ENCODE measurements at places on chromosomes 7 and 10.

DNA sequence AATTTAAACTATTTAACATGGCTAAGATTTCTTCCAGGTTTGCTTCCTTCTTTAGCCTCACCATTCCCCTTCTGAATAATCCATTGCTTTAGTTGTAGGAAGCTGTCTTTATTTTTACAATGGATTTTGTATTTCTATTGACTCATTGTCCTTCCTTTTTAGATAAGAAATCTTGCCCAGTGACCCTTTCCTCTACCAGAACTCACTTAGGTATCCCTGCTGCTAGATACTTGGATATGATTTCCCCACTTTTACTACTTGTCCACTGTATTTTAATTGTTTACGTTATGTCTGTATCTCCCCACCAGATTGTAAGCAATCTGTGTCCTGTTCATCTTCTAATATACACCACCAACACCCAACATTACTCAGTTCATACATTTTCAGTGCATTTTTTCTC lies 47.7 kb upstream of the MDFIC start:
- no peak for DNase-seq

DNA sequence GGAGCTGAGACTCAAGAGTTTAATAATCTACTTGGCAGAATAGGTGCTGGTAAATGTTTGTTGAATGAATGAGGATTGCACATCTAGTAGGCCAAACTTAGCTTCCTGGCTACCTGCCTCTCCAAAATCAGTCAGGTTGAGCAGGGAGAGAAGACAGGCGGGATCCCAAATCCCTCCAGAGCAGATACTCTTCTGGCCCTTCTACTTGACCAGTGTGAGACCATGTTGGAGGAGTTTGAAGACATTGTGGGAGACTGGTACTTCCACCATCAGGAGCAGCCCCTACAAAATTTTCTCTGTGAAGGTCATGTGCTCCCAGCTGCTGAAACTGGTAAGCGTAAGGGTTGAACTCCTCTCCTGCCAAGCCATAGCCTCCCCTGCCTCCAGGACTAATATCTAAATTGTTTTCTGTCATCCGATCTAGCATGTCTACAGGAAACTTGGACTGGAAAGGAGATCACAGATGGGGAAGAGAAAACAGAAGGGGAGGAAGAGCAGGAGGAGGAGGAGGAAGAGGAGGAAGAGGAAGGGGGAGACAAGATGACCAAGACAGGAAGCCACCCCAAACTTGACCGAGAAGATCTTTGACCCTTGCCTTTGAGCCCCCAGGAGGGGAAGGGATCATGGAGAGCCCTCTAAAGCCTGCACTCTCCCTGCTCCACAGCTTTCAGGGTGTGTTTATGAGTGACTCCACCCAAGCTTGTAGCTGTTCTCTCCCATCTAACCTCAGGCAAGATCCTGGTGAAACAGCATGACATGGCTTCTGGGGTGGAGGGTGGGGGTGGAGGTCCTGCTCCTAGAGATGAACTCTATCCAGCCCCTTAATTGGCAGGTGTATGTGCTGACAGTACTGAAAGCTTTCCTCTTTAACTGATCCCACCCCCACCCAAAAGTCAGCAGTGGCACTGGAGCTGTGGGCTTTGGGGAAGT lies 2.2 kb upstream of the MBLAC1 start:
- DNase-seq: no peak

- DNase-seq: peak; percentile 79
Measured at GRCh38 chr7:138468244-138469123, 8.4 kb downstream of the TRIM24 start.

GRCh38 chr10:29068302-29068701 lies 220.6 kb upstream of the LYZL1 start:
- no peak for DNase-seq

DNA sequence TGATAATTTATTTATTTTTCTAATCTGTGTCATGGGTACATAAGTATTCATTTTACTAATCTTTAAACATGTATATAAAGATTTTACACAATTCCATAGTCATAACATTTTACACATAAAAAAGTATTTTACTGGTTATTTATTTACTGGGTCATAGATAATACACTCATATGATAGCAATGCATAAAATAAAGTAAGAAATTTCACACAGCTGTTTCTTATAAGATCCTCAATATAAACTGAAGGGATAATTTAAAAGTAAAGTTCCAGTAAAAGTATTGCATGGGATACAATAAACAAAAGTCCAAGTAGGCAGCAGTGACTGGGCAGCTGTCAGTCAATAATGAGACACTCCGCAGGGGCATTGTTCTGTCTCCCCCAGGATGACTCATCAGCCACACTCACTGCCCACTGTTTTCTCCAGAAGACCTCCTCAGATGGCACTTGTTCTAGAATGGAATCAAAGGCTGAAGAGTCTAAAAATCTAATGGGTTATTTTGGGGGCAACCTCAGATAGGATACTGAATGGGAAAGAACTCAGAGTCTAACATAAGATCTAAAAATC lies 32.7 kb downstream of the DPY19L1 start:
- DNase-seq: no peak

GRCh38 chr10:127157089-127157488 lies 39.3 kb downstream of the INSYN2A start:
- no peak for DNase-seq

DNA sequence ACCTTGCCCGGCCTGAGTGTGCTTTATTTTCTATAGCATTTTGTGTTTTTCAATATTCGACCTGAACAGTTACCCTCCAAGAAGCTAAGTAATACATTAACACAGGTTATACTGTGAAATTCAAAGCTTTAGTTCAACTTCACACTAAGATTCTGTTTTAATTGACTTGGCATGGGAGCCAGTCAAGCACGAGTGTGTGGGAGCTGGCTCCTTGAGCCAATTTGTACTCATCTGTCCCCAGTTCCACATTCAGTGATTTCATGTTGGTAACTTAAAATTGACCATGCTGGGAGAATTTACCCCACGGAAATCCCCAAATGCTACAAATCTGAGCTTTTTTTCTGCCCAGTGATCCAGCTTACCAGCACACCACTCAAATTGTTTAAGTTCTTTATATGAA lies 20.3 kb downstream of the TSPAN12 start:
- DNase-seq: no peak

DNA sequence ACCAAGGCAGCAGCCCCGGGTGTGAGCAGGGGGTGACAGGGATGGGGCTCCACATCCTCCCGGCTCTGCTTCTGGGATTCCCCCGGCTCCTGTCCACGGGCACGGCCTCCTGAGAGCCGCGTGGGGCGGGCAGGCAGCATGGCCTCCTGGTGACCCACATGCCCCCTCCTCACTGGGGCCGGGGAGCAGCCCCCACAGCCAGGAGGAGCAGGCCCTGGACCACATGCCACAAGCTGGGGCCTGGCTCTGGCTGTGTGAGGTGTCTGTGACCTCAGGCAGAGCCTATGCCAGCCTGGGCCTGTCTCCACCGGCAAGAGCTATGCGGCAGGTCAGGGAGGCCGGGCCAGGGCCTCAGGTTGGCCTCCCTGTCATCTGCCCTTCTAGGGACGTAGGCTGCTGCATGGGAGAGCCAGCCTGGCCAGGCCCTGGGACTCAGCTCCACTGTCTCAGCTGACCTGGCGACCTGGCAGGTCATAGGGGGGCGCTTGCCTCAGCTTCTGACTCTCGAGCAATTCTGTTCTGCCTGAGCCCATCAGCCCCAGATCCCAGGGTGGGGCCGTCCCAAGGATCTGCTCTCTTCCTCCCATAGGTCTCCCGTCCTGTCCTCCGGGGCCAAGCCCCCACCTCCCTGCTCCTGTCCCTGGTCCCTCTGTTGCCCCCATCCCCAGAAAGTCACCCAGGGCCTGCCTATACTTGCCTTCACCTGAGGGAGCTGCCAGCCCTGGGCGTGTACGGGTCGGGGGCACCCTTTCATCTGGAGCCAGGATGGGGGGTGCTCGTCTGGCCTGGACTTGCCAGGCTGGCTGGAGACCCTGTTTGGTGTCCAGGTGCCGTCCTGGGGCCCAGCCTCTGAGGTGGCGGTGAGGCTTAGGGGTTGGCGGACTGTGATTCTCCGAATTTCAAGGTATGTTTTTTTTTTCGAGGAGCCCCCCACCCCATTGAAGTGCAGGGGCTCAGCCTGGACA lies 3.9 kb upstream of the TMEM184A start:
- no peak for DNase-seq

GRCh38 chr10:84054743-84055142 lies 84.6 kb upstream of the GHITM start:
- DNase-seq: no peak

DNA sequence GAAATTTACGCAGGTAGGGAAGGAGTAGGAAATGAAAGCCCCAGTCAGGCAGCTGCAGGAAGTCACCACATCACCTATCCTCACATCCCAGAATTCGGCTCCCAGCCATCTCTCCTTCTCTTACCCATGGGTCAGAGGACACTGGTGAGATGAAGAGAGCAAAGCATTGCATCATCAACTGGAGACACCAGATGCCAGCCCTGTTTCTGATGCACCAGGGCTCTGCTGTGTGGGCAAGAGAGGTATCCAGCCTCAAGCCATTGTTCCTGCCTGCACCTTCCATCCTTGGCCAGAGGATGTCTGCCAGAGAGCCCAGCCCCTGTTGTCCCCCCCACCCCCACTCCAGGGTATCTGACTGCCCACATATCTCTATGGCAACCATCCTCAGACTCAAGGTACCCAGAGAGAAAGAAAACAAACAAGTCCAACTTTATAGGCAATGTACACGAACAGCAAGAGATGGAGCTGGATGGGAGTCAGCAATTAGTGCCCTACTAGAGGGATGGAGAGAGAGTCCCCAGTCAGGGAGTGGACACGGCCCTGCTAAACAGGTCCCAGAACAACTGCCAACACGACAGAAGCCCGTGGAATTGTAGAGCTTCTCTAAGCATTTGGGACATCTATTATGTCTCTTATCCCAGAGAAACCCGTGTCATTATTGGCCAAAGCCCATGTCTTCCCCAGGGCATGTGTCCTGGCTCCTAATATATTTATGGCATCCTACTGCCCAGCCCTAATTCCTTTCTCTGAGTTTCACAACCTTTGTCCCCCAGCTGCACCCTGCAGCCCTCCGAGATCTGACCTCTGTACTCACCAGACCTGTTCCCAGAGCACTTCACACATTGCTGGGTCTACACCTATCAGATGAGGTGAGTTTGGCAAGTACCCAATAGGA lies 2.8 kb downstream of the CAMK2G start:
- no peak for DNase-seq

DNA sequence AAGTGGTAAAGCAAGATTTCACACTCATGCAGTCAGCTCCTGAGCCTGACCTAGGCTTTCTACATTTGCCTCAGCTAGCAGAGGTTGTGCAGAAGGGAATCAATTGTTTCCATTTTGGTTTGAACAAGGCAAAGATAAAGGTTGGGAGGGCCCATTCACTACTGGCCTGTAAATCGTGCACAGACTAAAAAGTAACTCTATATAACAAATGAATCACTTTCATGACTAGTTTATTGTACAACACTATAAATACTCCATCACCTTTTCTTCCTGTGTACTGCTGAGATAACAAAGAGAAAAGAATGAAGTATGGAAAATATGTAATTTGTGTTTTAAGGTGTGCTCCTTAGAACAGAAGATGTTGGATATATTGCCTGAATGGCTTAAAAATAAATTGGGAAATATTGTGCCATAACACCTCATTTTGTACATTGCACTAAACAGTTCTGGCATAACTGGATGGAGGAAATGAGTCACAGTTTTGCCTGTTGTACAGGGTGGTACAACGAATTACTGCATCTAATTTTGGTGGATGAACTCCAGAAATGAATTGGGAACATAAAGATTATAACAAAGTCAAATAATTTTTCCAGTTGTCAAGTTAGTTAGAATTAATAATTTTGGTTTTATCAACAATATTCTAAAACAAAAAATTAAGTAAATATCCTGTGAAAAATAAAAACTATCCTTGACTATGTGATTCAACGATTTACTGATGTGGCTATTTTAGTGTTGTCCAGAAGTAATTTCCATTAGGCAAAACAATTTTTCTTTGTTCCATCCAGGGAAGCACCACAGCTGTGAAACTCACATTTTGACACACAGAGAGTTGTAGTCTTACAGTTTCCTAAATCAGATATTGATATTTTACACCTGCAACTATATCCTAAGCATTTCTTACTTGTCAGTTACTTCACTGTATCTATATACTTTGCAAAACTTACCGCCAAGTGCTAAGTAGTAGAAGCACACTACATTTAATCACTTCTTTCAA lies 18.0 kb downstream of the SEMA3C start:
- DNase-seq: no peak

DNA sequence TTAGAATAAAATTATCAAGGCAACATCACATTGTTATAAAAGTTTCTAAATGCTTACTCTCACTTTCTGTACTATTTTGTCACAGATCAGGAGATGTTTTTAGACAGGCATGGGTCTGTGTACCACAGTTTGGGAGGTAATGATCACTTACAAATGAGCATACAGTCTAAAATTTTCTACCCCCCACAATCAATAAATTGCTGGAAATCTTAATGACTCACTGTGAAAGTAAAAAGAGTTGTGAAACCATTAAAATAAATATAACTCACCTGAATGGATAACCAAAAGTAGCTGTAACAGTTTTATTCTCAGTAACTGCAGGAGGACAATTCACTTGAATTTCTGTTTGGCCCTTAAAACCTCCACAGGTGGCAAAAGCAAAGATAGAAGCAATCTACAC lies 13.2 kb downstream of the SYPL1 start:
- DNase-seq: no peak

- no peak for DNase-seq
Measured at GRCh38 chr7:76304888-76305375, 2.5 kb downstream of the HSPB1 start.

DNA sequence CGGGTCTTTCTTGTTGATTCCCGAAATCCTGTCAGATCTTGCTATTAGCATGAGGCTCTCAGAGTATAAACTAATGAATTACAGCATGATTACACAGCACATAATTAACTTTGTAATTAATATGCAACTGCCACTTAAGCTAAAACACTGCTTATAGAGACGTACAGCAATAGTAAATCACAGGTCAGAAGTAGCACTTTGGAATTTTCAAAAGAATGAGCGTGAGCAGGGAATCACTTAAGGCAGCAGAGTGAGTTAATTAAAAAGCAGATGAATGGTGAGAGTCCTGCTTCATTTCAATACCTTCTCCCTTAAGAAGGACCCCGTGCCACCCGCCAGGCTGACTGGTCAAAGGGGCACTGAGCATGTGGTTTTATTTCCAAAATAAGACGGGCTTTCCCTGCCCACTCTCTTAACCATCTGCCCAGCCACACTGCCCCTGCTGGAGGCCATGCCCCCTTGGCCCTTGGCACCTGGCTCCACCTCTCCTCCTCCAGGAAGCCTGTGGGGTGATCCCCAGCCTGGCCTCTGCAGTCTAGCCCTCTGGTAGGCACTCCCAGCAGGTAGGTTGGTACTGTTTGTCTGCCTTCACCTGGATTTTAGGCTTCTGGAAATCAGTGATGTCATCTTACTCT lies 117.8 kb downstream of the ZMIZ1 start:
- no peak for DNase-seq
